Erythroblast (primary cell): ENCODE measurements at places on chromosomes 7 and 10.

DNA sequence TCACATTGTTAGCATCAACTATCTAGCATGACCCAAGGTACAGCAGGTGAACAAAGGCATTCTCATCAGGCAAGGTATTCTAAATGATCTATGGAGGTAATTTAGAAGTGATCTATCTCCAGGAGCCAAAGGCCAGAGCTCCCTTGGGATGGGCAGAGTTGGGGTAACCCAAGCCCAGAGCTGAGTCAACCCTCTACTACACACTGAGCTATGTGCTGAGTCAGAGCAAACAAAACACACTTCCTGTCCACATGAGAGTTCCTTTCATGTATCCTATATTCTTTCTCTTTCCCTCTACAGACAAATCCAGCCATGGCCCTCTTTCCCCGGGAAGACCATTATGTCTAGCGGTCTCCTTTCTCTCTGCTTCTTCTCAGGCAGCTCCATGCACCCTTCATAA lies 68.2 kb upstream of the AGK start:
- DNase-seq: no peak

DNA sequence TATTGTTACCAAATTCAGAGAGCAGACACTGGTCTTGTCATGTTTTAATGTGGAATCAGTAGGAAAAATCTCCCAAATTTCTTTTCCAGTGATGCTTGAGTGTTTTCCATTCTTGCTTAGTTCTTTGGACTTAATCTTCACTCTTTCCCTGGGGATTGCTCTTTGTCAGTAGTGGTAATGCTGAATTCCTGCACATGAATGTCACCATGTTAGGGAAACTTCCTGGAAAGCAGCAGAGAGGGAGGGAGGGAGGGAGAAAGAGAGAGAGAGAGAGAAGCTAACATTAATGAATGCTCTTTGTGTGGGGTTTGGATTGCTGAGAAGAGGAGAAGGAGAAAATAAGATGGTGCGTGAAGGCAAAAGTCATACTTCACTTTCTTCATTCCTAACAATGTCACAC lies 295.3 kb upstream of the COBL start:
- no peak for DNase-seq

DNA sequence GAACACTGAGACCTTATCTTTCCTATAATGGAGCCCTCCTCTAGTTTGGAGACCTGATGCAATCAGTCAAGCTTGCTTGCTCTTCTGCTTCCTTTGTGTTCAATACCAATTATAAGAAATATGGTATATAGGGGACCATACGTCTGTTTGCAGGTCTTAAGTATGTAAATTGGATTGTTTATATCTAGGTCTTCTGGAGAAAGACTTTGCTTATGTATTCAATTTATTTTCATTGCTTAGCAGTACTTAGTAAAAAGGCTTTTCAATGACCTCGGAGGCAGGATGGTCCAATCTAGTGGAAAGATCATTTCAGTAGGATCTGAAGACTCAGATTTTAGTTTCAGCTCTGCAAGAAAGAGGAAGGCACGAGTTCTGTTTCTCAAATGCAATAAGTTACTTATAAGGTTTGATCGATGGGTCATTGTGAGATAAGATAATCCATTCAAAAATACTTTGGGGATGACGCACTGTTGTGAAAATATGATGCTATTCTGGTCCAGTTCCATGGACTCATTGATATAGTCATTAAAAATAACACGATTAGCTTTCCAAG lies 571.6 kb downstream of the SH2D4B start:
- no peak for DNase-seq

DNA sequence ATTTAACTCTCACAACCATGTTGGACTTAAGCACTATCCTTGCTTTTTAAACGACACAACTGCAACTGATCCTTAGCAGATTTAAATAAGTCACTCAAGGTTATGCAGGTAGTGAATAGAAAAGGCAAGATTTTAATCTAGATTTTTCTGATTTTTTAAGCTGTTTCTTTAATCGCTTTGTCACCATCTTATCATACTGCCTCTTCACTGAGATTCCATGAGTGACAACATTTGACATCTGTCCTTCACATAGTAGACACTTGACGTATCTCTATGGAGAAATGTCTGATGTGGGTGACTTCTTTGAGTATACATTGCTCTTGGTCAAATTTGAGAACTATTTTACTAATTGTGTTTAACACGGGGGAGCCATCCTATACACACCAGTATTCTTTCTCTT lies 839.7 kb downstream of the GATA3 start:
- no peak for DNase-seq

- DNase-seq: no peak
Measured at GRCh38 chr7:38702002-38702535, 70.9 kb upstream of the AMPH start.

- DNase-seq: no peak
Measured at GRCh38 chr7:135272303-135272702, 38.7 kb downstream of the STRA8 start.

GRCh38 chr7:5607951-5608656 lies 173.4 kb downstream of the RNF216 start:
- DNase-seq: no peak

DNA sequence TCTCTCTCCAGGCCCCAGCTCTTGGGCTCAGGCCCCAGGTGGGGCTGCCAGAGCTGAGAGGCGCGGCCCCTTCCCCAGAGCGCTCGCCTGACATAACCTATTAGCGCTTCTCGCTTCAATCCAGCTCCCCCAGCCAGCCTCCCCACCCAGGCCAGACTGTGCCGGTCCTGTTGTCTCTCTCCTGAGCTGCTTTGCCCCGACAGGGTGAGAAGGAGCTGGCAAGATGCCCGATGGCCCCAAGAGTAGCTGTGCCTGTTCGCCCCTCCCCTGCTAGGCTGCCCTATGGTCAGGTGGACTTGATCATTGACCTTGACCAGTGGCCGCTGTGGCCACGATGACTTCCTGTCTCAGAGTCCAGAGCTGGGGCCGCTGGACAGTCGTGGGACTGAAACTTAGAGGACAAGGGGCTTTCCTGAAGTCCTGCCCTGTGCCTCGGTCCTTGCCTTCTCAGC lies 9.1 kb downstream of the TMEM270 start:
- DNase-seq: no peak

- DNase-seq: no peak
Measured at GRCh38 chr10:11576092-11576809, 35.2 kb downstream of the USP6NL start.
